EL (cell line): ENCODE measurements at places on chromosomes 2 and 18.
A peak's percentile ranks its signal among the peaks of the same experiment; 100 is the strongest.

DNA sequence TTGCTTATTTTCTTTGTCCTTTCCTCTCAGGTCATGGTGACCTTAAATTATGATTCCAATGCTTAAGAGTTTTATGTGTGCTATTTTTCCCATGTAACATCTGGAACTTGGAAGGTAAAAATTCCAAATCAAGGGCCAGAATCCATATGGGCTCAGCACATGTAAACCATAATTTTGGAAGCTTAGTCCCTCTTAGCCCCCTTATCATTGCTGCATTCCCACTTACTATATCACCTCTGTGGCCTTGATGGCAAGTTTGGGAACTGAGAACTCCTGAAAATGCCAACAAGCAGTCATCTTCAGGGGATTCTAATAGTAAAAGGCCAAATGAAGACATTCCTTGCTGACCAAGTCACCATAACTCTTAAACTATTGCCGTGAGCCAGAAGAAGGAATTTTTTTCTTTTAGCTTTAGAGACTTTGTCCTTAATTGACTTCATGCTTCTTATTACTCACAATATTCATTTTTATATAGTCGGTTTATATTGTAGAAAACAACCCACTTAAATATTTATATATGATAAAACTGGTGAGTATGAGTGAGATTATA is 251.4 kb downstream of the SLC8A1 start:
- peak; percentile 60 for DNase-seq

DNA sequence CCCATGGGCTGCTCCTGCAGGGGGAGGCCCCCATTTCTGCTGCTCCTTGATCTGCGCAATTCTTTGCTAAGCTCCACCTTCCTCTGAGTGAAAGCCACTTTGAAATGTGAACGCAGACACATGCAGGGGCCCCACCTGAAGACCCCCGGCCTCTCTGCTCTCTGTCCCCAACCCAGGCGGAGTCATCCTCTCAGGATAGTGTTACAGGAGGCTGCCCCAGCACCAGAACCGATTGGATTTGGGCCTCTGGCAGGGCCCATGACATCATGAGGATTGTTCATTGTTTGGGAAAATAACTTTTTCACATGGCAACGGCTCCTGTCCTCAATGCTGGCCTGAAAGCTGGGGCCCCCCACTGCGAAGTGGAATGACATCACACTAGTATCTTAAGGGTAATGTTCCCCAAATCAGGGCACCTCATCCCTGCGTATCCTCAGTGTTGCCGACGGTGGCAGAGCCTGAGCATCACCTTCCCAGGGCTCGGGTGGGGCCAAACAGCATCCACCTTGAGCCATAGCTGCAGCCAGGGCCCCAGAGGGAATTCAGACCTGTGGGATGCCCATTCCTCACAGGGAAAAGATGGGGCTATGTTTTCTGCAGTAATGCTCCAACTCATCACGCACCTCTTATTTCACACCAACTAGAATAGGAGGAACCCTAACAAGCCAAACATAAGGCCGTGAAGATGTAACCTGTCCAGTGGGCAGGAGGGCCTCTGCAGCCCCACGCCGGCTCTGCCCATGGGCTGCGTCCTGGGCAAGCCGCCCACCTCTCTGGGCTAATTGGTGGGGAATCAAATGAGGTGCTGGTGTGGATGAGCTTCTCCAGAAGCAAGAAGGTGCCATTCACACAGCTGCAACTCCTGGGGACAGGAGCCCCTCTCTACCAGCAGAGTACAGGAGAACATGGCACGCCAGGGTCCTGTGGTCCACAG is 2.7 kb upstream of the ERFE start:
- no peak for DNase-seq

DNA sequence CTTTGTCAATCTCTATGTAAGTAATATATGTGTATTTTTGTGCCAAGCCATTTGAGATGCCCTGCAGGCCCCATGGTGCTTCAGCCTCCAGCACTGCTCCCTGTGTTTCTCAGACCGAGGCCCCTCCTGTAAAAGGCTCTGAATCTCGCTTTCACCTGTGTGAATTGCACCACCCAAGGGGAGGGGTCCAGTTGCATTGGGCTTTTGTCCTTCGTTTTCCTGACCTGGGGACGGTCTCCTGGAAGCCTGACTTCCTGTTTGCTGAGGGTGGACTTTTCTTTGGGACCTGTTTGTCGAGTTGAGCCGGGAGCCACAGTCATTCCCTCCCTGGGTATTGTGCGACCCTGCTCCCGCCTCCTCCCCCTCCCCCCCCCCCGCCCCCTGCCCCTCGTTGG is 48.9 kb downstream of the AGAP1 start:
- DNase-seq: no peak

DNA sequence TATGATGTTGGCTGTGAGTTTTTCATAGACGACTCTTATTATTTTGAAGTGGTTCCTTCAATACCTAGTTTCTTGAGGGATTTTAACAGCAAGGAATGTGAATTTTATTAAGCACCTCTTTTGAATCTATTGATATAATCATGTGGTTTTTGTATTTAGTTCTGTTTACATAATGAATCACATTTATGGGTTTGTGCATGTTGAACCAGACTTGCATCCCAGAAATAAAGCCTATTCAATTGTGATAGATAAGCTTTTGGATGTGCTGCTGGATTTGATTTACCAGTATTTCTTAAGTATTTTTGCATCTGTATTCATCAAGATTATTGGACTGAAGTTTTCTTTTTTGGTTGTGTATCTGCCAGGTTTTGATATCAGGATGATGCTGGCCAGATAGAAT is 131.6 kb upstream of the SCN7A start:
- DNase-seq: no peak

GRCh38 chr2:197575987-197576386 is 60.1 kb downstream of the MOB4 start:
- DNase-seq: peak; percentile 13
